Non-pigmented ciliary epithelial cell (primary cell): ENCODE measurements at places on chromosomes 5 and 9.

- no peak for DNase-seq
These were observed 33.5 kb upstream of the DMRT3 start for GRCh38 chr9:942805-943580.

DNA sequence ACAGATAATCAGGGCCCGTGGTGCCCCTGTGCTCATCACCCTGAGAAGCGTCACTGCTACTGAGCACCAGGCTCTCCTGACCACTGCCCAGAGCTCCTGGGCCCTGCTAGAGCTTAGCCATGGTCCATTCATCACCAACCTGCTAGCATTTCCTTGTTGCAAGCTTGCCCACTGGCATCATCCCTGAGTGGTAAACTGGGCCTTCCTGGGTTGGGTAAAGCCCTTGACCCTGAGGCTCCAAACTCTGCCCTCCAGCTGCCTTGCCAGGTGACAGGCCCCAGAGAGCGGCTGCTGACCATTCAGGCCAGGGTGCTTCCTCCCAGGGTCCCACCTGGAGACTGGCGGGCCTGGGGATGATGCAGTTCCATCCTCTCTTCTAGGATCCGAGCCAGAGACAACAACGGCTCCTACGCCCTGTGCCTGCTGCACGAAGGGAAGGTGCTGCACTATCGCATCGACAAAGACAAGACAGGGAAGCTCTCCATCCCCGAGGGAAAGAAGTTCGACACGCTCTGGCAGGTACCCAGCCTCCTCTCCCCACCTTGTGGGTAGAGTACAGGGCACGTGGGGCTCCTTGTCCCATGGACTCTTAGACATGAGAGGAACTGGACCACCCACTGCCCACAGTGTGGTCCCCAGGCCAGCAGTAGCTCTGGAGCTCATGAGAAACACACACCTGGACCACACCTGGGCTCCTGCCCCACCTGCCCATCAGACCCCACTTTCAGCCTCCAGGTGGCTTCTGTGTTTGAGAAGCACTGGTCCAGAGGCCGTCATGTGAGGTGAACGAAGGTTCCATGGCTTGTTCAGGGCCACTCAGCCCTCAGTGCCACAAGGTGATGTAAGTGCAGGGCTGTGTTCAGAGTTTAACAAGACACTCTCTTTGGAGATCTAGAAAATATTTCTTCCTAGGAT lies 60.5 kb downstream of the SYK start:
- no peak for DNase-seq

- DNase-seq = no peak
These were observed 255.4 kb downstream of the FAM114A2 start for GRCh38 chr5:153783362-153783658.

GRCh38 chr5:6715271-6715670 lies 2.0 kb downstream of the TENT4A start:
- DNase-seq = no peak

GRCh38 chr9:127183814-127184582 lies 61.6 kb upstream of the ANGPTL2 start:
- DNase-seq = no peak

GRCh38 chr5:89668821-89669220 lies 740.7 kb downstream of the CETN3 start:
- no peak for DNase-seq

DNA sequence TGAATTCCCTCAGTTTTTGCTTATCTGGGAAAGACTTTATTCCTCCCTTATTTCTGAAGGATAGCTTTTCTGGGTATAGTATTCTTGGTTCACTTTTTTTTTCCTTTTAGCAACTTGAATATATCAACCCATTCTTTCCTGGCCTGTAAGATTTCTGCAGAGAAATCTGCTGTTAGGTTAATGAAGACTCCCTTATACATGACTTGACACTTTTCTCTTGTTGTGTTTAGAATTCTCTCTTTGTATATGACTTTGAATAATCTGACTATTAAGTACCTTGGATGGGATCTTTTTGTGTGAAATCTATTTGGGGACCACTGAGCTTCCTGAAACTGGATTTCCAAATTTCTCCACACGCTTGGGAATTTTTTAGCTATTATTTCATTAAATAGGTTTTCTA lies 55.0 kb upstream of the CDK5RAP2 start:
- no peak for DNase-seq

GRCh38 chr9:89440548-89440947 lies 57.4 kb downstream of the SEMA4D start:
- no peak for DNase-seq

GRCh38 chr5:177220576-177220975 lies 82.9 kb downstream of the RAB24 start:
- no peak for DNase-seq

DNA sequence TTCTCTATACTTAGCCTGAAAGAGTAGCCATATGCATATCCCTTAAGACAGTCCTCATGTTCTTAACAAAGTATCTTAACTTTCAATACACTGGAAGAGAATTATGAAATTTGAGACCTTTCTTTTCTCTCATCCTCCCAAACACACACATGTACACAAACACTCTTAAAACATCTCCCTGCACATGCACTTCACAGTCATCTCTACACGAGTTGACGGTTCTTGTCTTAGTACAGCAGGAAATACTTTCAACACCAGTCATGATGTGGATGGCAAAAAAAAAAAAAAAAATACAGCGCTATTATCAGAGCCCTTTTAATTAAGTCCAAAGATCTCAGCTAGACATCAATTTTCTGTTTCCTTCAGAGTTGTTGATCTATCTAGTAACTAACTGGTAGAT lies 43.6 kb upstream of the PCSK1 start:
- DNase-seq = peak; percentile 26

DNA sequence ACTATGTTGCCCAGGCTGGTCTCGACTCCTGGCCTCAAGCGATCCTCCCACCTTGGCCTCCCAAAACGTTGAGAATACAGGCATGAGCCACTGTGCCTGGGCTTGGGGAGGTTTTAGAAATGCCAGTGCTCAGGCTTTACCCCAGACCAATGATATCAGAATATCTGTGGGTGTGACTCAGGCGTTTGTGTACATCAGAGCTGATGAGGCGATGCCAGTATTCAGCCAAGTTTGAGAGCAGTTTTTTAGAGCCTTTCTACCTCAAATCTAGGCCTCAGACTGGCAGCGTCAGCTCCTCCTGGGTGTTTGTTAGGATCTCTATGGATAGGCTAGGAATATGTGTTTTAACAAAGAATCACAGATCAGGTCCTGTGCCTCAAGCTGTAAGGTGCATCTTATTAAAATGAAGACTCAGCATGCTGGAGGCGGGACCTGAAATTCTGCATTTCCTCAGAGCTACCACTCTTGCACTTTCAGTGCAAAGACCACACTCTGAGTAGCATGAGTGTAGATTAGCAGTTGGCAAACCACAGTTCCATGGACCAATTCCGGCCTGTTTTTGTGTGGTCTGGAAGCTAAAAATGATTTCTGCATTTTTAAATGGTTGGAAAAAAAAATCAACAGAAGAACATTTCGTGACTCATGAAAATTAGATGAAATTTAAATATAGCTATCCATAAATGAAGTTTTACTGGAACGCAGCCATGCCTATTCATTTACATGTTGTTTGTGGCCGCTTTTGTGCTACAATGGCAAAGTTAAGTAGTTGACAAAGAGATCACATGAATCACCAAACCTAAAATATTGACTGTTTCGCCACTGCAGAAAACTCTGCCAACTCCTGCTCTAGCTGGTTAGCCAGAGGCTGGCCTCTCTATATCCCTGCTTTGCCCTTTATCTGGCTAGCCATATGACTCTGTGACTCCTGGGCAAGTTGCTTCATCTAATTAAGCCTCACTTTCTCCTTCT lies 92.2 kb downstream of the KLF4 start:
- DNase-seq = no peak

- no peak for DNase-seq
These were observed 92.9 kb downstream of the TNC start for GRCh38 chr9:115024925-115025535.

- no peak for DNase-seq
These were observed 58.1 kb downstream of the EBF1 start for GRCh38 chr5:159041444-159042198.

- DNase-seq = peak; percentile 46
These were observed 101.7 kb downstream of the CDH18 start for GRCh38 chr5:19886123-19886917.

GRCh38 chr5:14143546-14143840 lies 351 bp downstream of the TRIO start:
- no peak for DNase-seq

DNA sequence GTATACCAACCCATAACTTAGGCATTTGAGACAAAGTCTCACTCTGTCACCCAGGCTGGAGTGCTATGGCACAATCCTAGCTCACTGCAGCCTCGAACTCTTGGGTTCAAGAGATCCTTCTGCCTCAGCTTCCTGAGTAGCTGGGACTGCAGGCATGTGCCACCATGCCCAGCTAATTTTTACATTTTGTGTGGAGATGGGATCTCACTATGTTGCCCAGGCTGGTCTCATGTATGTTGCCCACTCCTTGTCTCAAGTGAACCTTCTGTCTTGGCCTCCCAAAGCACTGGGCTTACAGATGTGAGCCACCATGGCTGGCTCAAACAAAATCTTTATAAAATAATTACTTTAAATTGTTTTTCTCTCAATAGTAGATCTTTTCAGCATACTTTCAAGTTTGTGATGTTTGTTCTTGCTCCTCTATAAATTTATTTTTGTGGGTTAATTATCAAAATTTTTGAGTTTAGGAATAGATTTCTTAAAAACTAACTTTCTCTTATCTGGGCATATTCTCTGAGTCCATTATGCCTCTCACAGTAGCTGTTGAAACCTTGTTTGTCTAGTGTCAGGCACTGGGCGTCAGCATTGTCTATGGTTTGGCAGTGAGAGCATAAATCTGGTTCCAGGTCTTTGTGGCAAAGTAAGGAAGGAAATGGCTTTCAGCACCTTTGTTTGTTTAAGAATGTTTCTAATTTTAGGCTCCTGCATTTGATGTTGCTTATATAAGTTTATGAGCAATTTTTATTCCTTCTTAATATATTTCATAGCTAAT lies 38.7 kb downstream of the NLN start:
- DNase-seq = peak; percentile 14

- DNase-seq = no peak
These were observed 1.1 kb upstream of the GABRP start for GRCh38 chr5:170782438-170782837.

- DNase-seq = no peak
These were observed 33.4 kb upstream of the BARHL1 start for GRCh38 chr9:132548751-132549640.

DNA sequence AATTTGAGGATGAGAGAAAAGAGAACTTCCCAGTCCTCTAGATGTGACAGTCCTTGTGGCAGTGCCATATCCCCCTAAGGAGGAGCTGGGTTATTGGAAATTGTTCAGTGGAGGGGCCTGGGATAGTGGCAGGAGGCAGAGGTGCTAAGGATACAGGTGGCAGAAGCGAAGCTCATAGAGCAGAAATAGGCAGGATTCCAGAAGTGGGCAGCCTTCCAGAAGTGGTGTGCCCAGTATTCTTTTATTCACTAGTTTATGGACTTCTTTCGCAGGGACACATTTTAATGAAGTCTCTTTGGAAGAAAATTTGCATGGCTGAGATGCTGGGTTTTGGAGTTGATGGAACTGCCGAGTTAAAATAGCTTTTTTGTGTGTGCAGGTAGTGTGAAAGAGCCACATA lies 6.8 kb downstream of the PIK3R1 start:
- no peak for DNase-seq

DNA sequence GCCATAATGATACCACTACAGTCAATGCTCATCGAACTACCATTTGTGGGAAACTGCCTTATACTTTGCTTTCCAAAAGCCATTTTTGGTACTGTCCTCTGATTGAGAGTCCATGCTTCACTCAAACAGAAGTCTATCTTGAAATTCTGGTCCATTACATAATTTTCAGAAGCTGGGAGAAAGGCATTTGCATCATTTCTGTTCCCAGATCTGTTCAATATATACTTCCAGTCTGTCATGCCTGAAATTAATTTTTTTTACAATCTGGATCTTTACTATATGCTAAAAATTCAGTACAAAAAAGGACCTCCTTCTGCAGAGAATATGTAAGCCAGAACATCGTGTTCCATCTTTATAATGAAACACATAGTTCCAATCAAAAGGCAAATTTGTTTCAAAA lies 528.9 kb upstream of the MEF2C start:
- no peak for DNase-seq

GRCh38 chr9:119412399-119412798 lies 43.2 kb upstream of the BRINP1 start:
- DNase-seq = no peak

GRCh38 chr9:68825762-68826472 lies 120.9 kb downstream of the PIP5K1B start:
- DNase-seq = no peak

DNA sequence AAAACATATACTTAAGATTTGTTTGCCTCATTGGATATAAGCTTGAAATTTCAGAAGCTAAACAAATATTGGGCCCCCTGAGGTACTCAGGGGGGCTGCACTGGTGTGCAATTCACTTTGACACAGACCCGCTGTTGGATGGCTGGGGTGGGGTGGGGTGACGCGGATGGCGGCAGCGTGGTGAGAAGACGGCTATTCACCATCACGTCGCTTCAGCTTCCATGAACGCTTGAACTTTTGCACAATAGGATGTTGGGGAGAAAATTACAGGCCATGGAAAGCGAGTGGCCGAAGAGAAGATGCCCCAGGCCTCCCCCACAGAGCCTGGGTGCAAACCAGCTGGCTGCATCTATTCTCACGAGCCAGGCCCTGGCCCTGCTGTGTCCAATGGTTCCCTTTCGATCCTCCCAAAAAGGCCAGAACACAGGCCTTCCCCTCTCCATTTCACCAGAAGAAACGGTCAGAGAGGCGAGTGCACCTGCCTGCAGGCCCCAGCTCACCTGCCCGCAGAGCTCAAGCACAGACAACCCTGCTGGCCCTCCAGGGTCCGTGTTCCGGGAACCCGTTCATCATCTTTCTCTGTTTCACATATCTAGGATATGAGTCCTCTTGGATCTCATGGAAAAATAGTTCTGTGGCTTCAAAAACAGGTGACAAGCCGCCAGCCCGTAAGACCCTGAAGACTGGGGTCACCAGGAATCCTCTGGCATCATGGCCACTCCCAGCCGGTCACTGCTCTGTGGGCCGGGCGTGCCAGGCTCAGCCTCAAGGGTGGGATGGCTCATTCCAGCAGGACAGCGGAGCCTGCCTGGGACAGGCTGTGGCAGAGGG lies 46.8 kb upstream of the SARDH start:
- DNase-seq = no peak

DNA sequence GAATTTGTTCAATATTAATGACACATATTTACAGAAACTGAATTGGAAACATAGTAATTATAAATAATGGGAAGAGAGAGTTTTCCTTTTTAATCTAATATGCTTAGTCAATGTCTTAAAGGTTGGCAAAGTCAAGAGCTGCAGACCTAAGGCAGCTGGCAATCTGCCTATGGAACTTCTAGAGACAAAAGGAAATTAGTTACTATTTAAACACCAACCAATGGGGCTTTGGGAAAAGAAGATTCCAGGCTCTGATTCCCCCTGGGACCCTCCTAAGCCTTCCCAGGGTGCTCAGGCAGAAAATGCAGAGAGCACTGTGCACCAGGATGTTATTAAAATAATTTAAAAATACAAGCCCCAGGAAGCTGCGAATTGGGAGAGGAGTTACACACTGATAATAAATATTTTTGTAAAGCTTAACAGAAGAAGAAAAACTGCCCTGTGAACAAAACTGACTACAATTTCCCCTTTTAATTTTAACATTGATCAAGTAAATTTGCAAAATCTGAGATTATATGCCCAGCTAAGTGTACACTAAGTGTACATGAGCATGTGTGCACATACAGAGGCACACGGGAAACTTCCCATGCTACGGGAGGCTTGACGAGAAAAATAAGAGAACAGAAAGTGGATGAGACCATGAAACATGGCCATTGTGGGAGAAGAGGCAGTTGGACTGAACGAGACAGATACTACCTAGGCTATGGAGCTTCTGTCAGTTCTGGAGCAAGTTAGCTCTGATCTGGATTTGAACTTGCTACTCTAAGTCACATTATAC lies 77.4 kb upstream of the ADAMTS16 start:
- no peak for DNase-seq

- no peak for DNase-seq
These were observed 31.5 kb upstream of the ZCCHC9 start for GRCh38 chr5:81269751-81270393.
